ENCODE measurements at places on chromosomes 7 and 10.

- DNase-seq = peak; percentile 67
These were observed 29.7 kb downstream of the VIM start for GRCh38 chr10:17257466-17258321.

GRCh38 chr10:33732161-33732680 lies 397.8 kb upstream of the NRP1 start:
- no peak for DNase-seq

DNA sequence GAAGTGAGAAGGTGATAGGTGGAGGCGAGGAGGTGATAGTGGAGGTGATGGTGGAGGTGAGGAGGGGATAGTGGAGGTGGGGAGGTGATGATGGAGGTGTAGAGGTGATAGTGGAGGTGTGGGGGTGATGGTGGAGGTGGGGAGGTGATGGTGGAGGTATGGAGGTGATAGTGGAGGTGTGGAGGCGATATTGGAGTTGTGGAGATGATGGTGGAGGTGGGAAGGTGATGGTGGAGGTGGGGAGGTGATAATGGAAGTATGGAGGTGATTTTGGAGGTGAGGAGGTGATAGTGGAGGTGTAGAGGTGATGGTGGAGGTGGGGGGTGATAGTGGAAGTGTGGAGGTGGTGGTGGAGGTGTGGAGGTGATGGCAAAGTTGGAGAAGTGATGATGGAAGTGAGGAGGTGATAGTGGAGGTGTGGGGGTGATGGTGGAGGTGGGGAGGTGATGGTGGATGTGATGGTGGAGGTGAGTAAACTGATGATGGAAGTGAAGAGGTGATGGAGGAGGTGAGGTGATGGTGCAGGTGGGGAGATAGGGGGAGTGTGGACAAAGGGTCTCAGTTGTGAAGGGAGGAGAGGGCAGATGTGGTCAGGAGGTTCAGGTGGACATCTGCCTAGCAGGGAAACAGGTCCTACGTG lies 36.6 kb downstream of the ADCY1 start:
- no peak for DNase-seq

- no peak for DNase-seq
These were observed 30.0 kb upstream of the SRGN start for GRCh38 chr10:69057951-69058297.

DNA sequence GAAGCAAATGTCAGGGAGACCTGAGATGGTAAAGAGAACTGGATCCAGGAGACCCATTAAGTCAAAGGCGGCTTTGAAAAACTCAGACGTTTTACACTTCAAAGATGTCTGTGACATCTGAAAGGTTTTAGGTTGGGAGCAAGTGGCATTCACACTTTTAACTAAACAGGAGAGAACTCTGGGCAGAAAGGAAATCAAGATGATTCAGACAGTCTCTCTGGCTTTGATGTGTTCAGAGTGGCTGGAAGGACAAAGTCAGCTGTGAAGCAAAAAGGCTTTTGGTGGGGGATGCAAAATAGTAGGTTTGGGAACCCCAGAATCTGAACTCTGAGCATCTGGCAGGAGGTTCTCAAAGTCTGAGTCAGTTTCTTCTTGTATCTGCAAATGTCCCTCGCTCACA lies 66.6 kb downstream of the PRKCQ start:
- DNase-seq = no peak

DNA sequence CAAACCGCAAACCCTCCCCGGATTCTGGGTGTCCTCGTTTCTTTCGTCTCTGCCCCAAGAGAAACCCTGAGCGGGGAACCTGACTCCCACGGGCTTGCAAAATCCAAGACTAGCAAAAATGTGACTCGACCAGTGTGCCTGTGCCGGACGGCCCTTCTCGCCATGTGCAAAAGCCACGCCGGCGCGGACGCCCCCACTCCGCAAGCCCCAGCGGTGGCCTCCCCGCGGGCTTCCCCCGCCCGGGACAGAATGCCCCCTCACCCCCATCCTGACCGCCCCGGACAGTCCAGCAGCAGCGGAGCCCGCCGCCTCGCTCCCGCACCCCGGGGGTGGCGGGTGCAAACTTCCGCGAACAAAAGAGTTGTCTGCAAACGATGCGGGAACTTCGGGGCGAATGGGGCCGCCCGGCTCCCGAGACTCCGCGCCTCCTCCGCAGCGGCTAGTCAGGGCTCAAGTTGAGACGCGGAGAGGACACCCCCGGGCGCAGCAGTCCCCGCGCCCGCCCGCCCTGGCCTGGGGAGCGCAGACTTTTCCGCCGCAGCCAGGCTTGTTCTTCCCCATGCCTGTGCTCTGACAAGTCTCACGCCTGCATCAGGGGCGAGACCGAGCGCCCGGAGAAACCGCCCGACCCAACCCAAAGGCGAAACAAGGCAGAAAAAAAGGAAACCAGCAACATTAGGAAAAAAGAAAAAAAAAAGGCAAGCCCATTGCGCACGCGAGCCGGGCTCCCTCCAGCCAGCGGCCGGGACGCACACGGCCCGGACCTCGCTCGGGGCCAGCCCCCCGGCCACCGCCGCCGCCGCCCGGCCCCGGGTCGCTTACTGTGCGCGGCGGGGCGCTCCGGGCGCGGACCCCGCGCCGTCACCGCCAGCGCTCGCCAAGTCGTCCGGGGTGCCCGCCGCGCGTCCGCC lies 732 bp downstream of the FAM53B start:
- peak; percentile 35 for DNase-seq

DNA sequence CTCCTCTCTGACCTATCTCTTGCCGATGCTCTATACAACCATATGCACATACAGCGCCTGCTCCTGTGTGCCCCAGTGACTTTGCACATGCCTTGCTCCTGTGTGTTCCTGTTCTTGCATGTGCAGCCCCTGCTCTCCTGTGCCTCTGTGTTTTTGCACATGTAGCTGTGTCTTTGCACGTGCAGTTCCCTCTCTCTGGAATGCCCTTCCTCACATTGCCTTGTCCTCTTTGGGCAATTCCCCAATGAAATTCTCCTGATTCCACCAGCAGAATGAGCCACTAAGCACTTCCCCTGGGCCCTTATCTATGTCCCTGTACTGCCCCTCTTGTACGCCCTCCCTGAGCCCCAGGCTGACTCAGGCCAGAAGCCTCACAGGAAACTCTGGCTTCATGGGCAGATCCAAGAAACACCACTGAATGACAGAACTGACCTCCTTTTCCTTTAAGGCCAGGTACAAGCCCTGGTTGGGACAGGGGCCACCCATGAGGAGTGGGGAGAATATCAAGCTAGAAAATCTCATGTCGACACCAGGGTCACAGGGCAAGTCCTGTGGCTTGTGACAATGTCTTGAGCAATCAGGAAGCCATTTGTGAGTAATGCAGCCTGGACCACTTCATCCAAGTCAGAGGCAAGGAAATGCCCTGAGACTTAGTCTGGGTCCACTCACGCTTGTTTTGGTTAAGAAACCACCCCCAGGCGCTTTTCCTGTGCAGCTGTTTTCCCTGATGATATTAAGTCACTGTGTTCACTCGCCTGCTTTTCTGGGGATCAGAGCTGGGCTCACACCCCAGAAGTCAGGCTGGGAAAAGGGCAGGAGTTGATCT lies 1.9 kb upstream of the ARHGAP22 start:
- no peak for DNase-seq

DNA sequence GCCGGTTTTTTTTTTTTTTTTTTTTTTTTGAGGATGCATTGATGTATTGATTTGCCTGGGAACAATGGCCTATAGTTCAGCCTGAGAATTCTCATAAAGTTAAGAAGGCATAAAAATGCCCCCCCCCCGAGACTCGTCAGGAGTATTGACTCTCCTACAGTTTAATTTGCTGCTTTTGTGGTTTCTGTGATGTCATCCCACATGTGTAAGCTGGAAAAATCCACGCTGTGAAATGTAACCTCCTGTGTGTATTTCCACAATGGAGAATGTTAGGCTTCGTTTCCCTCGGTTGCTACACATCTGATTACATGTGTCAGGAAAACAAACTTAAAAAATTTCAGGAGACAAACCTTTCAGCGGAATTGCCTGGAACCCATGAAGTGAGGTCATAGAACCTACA lies 117.9 kb downstream of the FANK1 start:
- DNase-seq = no peak

GRCh38 chr7:17207220-17207619 lies 91.2 kb upstream of the AHR start:
- DNase-seq = no peak

- DNase-seq = no peak
These were observed 130.0 kb downstream of the PAXIP1 start for GRCh38 chr7:154872811-154873499.

- no peak for DNase-seq
These were observed 285.5 kb downstream of the SEMA3D start for GRCh38 chr7:84901366-84901765.

- DNase-seq = no peak
These were observed 18.5 kb upstream of the FOXL3 start for GRCh38 chr7:271266-272107.

DNA sequence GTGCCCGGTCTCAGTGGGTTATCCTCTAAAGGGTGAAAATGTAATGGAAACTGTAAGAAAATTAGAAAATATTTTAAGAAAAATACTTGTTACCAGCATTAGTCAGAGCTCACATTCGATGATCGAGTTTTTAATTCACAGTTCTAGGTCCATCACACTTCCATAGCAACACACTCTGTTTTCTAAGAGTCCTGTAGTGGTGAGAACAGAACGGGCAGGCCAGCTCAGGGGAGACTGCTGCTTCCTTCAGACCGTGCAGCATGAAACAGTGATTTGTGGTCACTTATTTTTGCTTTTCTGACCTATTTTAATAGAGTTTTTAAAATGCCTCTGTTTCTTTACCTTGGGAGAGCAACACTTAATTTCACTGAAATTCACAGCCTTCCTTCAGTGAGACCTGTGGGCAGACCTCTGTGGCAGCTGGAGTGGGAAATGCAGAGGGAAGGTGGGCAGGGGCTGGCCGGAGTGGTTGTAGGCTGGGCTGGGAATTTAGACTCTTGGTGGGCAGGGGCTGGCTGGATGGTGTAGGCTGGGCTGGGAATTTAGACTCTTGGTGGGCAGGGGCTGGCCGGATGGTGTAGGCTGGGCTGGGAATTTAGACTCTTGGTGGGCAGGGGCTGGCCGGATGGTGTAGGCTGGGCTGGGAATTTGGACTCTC lies 1.5 kb downstream of the SUN1 start:
- DNase-seq = no peak

- DNase-seq = no peak
These were observed 88.5 kb downstream of the PPP1R9A start for GRCh38 chr7:94995921-94996320.

- DNase-seq = no peak
These were observed 29.3 kb downstream of the PLEKHS1 start for GRCh38 chr10:113780681-113781250.

DNA sequence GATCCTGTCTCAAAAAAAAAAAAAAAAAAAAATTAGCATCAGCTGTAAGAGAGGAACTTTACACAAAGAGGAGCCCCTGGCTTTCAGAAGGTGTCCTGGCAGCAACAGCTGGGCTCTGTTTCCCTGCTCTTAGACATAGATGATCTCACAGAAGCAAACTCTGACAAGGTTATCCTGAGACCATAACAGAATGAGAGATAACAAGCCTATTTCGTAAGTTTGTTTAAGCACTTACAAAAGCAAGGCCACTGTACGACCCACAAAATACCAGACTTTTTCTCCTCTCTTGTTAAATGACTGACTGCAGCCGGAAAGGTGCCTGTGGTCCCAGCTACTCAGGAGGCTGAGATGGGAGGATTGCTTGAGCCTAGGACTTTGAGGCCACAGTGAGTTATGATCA lies 33.3 kb upstream of the OTUD1 start:
- DNase-seq = no peak

DNA sequence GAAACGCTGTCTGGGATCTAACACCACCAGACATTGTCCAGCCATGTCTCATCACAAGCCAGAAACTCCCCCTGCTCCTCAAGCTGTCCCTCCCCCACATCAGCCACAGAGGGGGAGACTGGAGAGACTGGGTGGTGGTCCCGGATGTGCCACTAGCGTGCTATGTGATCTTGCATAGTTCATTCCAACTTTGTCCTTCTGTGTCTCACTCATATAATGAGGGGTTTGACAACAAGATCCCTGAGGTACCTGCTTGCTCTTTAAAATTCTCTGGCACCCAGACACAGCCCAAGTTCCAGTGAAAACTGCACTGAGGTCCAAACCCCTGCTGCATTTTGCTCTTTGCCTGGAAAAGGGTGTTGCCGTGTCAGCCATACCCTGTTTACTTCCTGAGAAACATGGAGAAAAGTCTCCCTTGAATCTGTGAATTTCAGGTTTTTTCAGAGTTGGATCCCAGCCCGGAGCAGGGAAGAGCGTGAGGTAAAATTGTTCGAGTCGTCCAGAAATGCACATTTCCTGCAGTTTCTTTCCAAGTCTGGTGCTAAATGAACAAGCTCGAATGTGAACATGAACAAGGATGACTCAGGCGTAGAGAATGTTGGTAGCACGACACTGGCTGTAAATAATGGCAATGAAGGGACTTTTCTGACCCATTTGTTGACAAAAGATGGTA lies 156.6 kb downstream of the CCDC3 start:
- no peak for DNase-seq

GRCh38 chr7:2405601-2406345 lies 2.4 kb downstream of the CHST12 start:
- no peak for DNase-seq

DNA sequence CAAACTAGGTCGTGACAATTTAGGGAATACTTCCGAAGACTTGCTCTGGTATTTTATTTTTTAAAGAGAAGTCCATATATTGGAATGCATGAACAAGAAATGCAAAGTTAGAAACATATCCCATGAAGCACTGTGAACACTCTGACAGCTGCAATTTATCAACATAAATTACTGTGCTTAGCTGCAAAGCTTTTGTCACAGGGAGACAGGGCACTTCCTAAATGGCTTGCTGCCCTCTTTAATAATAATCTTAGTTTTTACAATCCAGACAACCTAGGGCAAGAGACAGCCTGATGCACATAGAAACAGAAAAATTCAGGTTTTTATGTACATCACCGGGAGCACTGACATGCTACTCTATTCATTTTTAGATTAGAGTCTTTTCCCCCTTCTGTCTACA lies 78.3 kb upstream of the NOBOX start:
- no peak for DNase-seq

GRCh38 chr7:84100866-84101265 lies 93.7 kb downstream of the SEMA3A start:
- no peak for DNase-seq

DNA sequence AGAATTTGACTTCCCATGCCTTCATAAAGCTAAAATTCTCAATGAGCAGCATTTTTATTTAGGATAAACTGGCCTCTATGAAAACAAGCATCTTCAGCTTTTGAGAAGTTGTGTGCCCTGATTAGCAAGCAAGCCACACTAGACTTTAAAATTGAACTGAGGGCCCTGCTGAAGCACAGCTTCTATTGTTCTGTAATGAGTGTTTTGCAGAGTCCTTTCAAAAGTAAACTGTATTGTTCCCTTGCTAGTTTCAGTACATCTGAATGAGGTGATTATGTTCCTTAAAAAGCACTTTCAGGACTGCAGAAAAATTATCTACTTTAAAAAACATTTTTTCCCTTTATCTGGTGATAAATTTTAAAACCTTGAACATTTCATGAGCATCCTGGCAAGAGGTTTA lies 113.3 kb upstream of the PRPS1L1 start:
- DNase-seq = no peak

GRCh38 chr10:4498711-4499251 lies 327.2 kb upstream of the AKR1E2 start:
- DNase-seq = no peak

GRCh38 chr7:49778731-49779270 lies 5.4 kb downstream of the VWC2 start:
- no peak for DNase-seq
